ENCODE measurements at places on chromosomes 4 and X. TPM values are rescaled to one million over a fixed set of nuclear protein-coding genes. Genes with fewer than 3 reads are reported as not detected.

The ZCCHC13 gene
- polyA plus RNA-seq = not detected

The EFNB1 gene
- 1.3 TPM for polyA plus RNA-seq

The PHKA1 gene
- 2.1 TPM for polyA plus RNA-seq

The SASH3 gene
- 0.18 TPM for polyA plus RNA-seq

The REELD1 gene
- polyA plus RNA-seq = not detected

The CT45A2 gene
- polyA plus RNA-seq = not detected

The TEX13C gene
- polyA plus RNA-seq = 0.07 TPM

The RBMX2 gene
- polyA plus RNA-seq = 48.9 TPM

The GALNTL6 gene
- polyA plus RNA-seq = 0.10 TPM

The ERAS gene
- 1.7 TPM for polyA plus RNA-seq

The TLR3 gene
- 0.32 TPM for polyA plus RNA-seq

The STATH gene
- not detected for polyA plus RNA-seq

The XAGE2 gene
- polyA plus RNA-seq = not detected

The ETDA gene
- not detected for polyA plus RNA-seq

GRCh38 chr4:2595952-2596552 is 59.6 kb downstream of the FAM193A start:
- DNase-seq = no peak

DNA sequence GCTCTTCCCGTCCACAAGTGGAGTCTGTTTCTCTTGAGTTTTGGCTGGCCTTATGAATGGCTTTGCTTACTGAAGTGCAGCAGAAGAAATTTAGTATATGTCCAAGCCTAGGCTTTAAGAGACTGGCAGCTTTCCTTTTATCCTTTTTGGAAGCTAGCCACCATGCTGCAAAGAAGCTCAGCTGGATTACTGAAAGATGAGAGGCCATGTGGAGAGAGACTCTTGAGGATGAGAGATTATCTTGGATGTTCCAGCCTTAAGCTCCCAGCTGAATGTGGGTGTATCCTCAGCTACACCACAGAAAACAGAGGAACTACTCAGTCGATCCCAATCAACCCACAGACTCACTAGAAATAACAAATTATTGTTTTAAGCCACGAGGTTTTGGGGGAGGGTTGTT is 12.5 kb downstream of the CCNG2 start:
- DNase-seq = no peak

- DNase-seq = peak; percentile 4
Measured at GRCh38 chr4:18388039-18388438, 366.5 kb upstream of the LCORL start.

DNA sequence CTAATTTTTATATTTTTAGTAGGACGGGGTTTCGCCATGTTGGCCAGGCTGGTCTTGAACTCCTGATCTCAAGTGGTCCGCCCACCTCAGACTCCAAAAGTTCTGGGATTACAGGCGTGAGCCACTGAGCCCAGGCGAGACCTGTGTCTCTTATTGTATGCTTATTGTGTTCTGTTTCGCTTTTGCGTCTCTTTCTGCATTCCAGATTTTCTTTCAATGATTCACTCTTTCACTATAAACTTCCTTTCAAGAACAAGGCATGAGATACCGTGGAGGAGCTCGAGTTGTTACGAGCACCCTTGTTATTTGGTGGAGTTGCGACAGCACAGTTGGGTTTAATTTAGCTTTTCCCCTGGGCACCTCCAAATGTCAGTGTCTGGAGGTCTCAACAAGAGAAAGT is 366.7 kb upstream of the FAT1 start:
- no peak for DNase-seq

GRCh38 chrX:129403974-129404669 is 119.2 kb downstream of the SMARCA1 start:
- DNase-seq = no peak

GRCh38 chr4:184784628-184785257 is 41.0 kb downstream of the ACSL1 start:
- no peak for DNase-seq

GRCh38 chr4:180434131-180434895 is 1808.9 kb upstream of the TENM3 start:
- no peak for DNase-seq

GRCh38 chr4:38990241-38990640 is 42.0 kb downstream of the TMEM156 start:
- DNase-seq = no peak

- no peak for DNase-seq
Measured at GRCh38 chrX:124504111-124504983, 158.0 kb downstream of the SH2D1A start.

DNA sequence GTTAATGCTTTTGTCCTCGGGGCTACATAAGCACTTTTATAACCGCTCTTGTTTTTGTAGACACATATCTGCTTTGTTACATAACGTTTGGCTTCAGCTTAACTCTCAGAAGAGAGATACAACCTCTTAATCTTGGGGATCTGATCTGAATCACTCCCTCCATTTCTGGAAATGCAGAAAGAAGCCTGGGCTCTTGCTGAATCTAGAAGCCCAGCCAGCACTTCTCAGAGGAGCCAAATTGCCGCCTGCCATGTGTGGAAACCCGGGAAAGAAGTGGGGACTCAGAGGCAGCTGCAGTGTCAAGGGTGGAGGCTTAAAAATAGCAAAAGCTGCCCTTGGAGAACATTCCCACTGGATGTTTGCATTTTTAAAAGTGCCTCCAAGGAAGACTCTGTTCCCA is 69.3 kb upstream of the LDB2 start:
- DNase-seq = no peak

DNA sequence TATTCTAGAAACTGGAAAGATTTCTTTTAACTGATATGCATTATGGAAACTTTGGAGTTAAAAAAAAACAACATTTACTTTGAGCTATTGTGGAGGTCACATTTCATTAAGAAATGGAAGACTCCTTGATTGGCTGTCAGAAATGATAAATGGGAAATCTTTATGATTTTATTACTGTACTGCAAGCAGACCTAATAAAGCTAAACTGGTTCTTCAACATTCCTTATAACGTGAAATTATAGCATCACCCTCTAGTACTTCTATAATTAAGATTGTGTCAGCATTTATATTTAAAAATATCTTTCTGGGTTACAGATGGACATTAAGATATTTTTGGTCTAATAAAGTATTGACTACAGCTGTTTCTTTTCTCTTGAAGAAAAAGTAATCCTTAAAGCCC is 213.8 kb upstream of the PACRGL start:
- no peak for DNase-seq

DNA sequence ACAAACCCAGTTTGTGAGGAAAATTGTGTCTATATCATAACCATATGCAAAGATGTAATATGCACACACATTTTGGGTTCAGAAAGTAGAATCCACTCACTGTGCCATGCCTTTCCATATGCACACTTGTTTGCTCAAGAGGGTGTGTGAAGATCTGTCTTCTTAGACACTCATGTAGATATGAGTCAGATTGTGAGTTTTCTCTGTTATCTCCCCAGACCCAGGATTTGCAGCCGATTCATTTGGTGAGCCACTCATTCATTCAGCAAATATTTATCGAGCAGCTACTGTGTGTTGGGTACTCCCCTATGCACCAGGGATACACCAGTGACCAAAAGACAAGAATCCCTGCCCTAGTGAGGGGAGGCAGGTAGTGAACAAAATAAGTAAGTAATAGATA is 81.5 kb downstream of the CLCN5 start:
- no peak for DNase-seq

- no peak for DNase-seq
Measured at GRCh38 chrX:63282077-63282476, 69.1 kb downstream of the SPIN4 start.

DNA sequence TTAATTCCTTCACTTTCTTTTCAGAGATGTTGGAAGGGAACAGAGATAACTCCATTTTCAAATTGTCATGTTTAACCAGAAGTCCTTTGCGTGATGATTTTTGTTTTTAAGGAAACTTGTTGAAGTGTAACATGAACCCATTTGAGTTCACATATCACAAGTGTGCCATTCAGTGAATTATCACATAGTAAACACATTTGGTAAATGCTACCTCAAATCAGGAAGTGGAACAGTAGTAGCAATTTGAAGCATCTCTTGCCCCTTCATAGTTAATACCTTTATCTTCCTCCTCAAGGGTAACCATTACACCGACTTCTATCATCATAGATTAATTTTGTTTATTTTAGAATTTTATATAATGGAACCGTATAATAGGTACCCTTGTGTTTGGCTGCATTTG is 35.8 kb downstream of the KDM6A start:
- DNase-seq = no peak

- no peak for DNase-seq
Measured at GRCh38 chrX:23953908-23954269, 46.1 kb downstream of the CXorf58 start.

DNA sequence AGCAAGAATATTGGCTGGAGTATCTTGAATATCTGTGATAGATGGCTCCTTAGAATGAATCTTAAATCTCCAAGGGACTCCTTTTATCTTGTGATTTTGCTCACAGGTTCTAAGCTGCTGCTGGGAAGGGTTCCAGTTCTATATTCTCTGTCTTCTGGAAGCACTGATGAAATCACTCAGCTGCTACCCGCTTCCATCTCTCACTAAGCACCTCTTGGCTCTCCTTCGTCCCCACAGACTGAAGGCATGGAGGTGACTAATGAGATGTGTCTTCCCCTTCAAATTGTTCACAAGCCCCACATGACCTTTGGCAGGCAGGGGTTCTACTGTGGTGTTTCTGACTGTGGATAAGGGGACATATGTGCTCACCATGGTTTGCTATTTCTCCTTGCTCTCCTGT is 75.9 kb downstream of the C4orf51 start:
- DNase-seq = no peak

GRCh38 chr4:32022071-32022470 is 1301.9 kb downstream of the PCDH7 start:
- no peak for DNase-seq

GRCh38 chr4:136186650-136187049 is 1345.6 kb downstream of the PCDH18 start:
- DNase-seq = no peak

GRCh38 chr4:75195111-75195510 is 262.2 kb downstream of the PARM1 start:
- DNase-seq = no peak
